SJSA1 (cell line): ENCODE measurements at places on chromosomes 3 and 15. TPM values are rescaled to one million over a fixed set of nuclear protein-coding genes. Genes with fewer than 3 reads are reported as not detected.

GRCh38 chr15:59723687-59724346, 34.7 kb upstream of the BNIP2 start:
- DNase-seq = no peak

DNA sequence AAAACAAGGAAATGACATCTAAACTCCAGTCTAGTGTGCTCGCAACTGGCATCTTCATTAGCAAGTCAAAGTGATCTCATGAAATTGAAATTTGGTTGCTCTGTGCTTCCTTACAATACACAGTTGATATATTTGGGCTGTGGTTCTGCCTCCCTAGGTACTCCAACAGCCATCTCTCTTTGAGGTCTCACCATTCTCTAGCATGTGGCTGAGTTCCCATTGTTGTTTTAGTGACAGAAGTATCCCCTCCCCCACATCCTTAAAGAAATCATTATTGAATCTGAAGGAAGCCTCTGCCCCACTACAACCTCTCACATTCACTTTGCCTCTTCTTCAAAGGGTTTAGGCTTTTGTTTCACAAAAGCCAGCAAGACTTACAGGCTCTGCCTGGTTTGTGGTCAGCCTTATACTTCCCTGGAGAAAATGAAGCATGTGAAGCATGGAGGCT, 516.5 kb downstream of the NLGN1 start:
- no peak for DNase-seq

DNA sequence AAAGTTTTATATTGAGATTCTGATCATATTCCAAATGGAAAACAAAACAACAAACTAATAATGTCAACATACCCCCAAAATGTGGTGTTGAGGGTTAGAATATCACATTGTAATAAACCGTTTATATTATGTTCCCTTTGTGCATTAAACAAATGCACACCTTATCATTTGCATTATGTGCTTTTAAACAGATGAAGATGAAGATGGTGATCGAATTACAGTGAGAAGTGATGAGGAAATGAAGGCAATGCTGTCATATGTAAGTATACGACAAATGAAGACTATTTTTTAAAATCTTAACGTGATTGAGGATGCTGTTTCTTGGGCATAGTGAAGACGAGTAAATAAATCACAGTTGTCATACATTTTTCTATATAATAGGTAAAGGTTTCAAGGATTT, 20.6 kb downstream of the MAP2K5 start:
- no peak for DNase-seq

Gene SPTBN5
- total RNA-seq = 0.34 and 0.75 TPM in 2 replicates

Gene BCL6
- total RNA-seq = 2.8 TPM in 2 replicates
